GM19239 (cell line): ENCODE measurements at places on chromosomes 16 and 17.
A peak's percentile ranks its signal among the peaks of the same experiment; 100 is the strongest.

GRCh38 chr16:57539072-57539796, 2.9 kb upstream of the CCDC102A start:
- no peak for DNase-seq

DNA sequence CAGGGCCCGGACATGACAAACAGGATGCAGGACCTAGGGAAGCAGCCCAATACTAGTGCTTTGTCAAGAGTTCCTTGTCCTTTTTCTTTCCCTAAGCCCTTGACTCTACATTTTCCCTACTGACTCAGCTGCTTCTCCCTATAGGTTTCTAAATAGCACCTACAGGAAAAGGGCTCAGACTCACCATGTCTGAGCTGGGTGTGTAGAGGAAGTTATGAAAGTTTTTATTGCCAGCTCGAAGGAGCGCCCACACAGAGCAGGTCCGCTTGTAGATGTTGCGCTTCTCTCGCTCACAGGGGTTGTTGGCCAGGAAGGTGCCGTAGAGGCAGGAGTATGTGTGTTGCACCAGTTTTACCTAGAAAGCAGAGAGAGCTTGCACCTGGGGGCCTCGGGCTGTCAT, 10.6 kb downstream of the MTMR4 start:
- DNase-seq = no peak

- no peak for DNase-seq
Observed at GRCh38 chr17:51869387-51869786, 289.1 kb downstream of the CA10 start.

DNA sequence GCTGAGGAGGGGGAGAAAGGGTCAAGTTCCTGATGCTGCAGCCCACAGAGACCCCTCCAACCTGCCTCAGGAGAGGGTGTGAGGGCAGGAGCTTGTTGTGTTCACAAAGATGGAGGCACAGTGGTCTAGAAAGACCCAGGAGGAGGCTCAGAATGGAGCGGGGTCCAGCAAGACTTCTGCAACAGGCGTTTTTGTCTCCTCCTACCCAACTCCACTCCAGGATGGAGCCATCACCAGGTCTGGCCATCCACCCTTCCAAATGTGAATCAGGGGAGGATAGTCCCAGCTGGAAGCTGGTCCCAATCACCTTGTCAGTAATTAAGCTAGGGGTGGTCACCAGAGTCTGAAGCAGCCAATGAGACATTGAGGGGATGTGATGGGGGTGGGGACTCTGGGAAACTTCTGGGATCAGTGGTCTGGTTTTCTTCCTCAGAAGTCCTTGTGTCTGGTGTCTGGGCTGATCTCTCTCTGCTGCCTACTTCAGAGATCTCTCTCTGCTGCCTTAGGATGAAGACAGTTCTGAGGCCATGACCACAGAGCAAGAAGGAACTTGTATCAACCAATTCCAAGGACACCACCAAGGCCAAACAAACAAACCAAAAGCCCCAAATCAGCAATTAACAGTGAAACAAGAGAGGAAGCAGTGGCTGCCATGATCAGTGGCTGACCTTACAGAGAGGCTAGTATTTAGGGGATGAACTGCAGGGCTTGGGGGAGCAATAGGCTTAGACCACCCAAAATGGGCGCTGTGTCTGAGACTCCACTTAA, 14.5 kb downstream of the CD300LB start:
- no peak for DNase-seq

- DNase-seq = no peak
Observed at GRCh38 chr16:2740476-2740875, 12.0 kb upstream of the SRRM2 start.

- no peak for DNase-seq
Observed at GRCh38 chr17:2102931-2103809, 48.3 kb downstream of the HIC1 start.

GRCh38 chr17:41392278-41392677, 5.1 kb downstream of the KRT31 start:
- DNase-seq = no peak

GRCh38 chr16:7680296-7680695, 347.7 kb downstream of the RBFOX1 start:
- DNase-seq = no peak

DNA sequence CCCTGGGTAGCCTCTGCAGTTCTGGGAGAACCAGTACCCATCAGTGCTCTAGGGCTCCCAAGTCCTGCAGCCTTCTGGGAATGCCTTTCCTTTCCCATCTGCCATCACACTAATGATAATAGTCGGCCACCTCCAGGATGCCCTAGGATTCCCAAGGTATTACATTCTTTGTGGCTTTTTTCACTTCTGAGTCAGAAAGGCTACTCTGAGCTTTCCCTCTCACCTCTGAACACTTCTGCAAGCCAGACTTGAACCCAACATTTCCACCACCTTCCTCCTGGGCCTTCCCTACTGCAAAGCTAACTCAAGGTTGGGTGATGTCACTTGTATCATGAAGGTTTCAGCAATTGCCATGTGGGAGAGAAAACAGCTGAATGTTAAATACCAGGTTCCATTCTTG, 49.7 kb upstream of the CCL2 start:
- DNase-seq = no peak

DNA sequence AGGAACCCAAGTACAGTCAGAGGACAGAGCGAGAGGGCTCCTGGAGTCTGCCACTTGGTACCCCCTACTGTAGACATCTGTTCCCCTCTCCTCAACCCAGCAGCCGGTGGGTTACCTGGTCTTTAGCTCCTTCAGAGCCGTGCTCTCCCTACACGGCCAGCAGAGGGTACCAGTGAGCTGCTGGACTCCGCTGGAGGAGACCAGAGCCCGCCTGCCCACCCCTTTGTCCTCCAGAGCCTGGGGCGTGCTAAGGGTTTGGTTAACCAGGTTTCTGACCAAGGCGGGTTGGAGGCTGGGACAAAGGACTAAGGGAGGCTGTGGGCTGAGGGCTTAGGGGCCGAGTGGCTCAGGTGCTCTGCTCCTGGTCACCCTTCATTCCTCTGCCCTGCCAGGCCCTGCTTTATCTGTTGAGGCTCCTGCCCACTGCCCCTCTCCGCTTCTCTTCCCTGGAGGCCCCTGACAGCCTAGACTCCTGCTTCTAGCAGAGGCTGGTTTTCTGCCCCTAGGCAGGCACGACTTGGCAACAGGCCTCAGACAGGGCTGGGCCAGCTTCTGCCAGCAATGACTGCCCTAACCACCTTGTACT, 2.7 kb upstream of the HSD11B2 start:
- DNase-seq = peak; percentile 80

DNA sequence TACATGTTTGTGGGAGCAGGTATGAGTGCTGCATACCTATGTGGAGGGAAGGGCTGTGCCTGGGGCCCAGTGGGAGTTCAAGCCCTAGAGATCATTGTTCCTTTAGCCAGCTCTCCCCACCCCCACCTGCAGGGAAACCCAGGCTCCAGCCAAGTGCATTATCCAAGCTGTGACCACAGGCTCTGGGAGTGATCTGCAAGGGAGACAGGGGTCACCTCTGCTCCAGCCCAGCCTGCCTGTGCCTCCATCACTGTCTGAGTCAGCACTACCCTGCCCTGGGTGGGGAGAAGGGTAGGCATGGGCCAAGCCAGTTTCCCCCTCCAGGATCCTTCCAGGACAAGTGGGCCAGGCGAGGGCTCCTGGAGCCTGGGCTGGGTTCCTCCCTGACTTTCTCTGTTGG, 32.1 kb upstream of the SBK1 start:
- DNase-seq = no peak

GRCh38 chr17:43224146-43224705, 4.2 kb downstream of the CCDC200 start:
- no peak for DNase-seq

DNA sequence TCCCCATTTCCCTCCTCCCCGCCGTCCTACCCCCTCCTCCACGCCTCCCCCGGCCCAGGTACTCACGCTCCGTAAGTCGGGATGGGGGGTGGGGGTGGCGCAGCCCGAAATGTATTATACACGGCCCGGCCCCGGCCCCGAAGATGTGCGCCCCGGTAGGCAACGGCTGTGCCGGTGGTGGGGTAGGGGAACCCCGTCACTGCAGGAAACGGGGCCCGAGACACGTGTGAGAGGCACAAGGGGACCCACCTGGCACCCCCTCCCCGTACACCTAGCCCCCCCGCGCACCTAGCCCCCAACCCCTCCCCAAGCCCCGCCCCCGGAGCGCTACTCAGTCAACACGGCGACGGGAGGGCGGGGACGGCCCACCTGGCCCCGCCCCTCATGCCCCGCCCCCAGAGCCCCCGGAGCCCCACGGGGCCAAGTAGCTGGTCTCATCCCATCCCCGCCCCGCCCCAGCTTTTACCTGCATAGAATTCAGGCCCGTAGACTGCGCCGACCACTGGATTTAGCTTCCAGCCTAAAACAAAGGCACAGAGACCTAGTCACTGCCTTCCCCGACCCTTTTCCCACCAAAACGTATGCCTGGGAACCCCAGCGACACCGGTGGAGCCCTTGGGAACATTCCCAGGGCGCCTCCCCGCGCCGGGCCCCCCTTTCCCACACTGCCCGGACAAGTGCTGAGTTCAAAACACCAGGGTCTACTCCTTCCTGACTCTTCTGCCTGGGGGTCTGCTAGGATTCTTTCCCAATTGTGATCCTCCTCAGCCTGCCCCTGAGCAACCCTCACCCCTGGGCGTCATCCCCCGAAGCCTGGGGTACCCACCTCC, 22.8 kb downstream of the ENGASE start:
- DNase-seq = no peak

GRCh38 chr17:79991140-79991923, 44.3 kb downstream of the TBC1D16 start:
- DNase-seq = peak; percentile 81

- DNase-seq = no peak
Observed at GRCh38 chr16:84421081-84421937, 53.0 kb downstream of the ATP2C2 start.

DNA sequence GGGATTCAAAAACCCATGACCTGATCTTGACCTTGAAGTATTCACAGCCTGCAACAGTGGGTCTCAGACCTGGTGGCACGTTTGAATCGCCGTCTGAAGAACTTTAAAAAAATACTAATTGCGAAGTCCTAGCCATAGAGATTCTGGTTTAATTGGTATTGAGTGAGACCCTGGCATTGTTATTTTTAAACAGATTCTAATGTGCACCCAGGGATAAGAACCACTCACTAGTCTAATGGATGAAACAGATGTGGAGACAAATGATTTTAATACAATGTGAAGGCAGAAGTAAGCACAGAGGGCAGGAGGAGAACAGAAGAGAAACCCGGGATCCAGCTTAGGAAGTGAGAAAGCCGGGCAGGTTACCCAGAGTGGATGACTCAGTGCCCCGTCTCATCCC, 21.2 kb downstream of the TMEM98 start:
- no peak for DNase-seq

- DNase-seq = no peak
Observed at GRCh38 chr17:77258638-77259037, 117.9 kb downstream of the SEC14L1 start.

DNA sequence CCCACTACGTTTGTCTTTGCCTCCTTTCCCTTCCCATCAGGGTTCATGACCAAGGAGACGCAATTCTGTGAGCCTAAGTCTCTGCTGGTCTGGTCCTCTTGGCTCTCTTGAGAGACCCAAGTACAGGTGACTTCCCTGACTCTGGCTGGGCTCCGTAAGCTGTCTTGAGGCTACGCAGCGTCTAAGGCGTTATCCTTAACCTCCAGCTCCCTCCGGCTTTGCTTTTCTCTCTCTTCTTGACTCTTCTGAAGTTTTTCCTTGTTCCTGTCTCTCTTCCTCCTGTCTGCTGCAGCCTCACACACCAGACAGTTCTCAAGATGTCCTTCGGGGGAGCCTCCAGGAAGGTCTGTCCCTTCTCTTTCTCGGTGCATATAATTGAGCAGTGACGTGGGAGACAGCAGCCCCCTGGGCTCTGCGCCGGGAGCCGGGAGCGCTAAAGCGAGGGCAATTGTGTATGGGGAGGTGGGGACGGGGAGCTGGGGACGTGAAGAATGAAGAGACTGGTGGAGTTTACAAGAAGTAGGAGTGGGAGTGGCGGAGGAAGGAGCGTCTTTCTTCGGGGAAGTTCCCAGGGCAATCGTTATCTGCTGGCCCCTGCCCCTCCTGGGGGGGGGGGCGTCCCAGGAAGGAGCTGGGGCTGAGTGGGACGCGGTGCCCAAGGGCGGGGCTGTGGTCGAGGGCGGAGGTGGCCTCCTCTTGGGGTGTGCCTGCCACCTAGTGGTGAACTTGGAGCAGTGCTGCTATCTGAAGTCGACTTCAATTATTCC, 6.9 kb upstream of the PIRT start:
- DNase-seq = peak; percentile 75

- no peak for DNase-seq
Observed at GRCh38 chr16:84761448-84762368, 58.1 kb upstream of the CRISPLD2 start.

- no peak for DNase-seq
Observed at GRCh38 chr16:24140730-24141129, 115.4 kb upstream of the CACNG3 start.

- no peak for DNase-seq
Observed at GRCh38 chr16:74991593-74992403, 6.9 kb upstream of the WDR59 start.

GRCh38 chr16:50390371-50390771, 21.6 kb upstream of the BRD7 start:
- no peak for DNase-seq

DNA sequence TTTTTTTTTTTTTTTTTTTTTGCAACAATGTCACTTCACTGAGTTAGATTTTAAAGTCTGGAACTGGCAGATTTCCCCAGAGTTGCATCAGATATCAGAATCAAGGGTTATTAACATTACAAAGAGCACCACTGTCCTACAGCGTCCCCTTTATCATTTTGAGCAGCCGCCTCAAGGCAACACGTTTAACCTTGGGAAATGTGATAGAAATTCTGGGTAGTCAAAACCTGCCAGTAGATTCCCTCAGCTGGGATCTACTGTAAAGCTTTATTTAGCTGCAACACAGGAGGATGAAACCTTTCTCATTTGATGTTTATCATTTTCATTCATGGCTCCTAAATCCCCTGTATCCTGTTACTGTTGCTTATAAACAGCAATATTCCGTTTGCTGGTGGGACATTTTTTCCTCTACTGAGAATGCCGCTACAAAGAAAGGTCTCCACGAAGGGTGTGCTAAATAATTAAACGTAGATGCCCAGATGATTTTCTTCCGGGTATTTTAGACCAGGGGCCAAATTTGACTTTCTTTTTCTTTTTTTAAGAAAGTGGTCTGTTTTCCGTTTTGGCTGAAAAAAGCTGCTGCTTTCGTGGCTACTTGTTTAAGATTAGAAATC, 436.1 kb upstream of the GOT2 start:
- DNase-seq = no peak

- no peak for DNase-seq
Observed at GRCh38 chr16:58264961-58265479, 29.8 kb downstream of the PRSS54 start.

GRCh38 chr16:7405166-7405565, 72.5 kb downstream of the RBFOX1 start:
- no peak for DNase-seq

GRCh38 chr17:29613856-29614255, 8.9 kb downstream of the CORO6 start:
- no peak for DNase-seq

- no peak for DNase-seq
Observed at GRCh38 chr16:11526655-11527350, 59.9 kb downstream of the LITAF start.

- DNase-seq = no peak
Observed at GRCh38 chr16:75462806-75463205, 1.7 kb downstream of the TMEM170A start.

- DNase-seq = no peak
Observed at GRCh38 chr16:56312028-56312300, 113.4 kb downstream of the AMFR start.
